Right lobe of liver (tissue), 6 donors: ENCODE measurements at places on chromosomes 4 and X.
A peak's percentile ranks its signal among the peaks of the same experiment; 100 is the strongest.

DNA sequence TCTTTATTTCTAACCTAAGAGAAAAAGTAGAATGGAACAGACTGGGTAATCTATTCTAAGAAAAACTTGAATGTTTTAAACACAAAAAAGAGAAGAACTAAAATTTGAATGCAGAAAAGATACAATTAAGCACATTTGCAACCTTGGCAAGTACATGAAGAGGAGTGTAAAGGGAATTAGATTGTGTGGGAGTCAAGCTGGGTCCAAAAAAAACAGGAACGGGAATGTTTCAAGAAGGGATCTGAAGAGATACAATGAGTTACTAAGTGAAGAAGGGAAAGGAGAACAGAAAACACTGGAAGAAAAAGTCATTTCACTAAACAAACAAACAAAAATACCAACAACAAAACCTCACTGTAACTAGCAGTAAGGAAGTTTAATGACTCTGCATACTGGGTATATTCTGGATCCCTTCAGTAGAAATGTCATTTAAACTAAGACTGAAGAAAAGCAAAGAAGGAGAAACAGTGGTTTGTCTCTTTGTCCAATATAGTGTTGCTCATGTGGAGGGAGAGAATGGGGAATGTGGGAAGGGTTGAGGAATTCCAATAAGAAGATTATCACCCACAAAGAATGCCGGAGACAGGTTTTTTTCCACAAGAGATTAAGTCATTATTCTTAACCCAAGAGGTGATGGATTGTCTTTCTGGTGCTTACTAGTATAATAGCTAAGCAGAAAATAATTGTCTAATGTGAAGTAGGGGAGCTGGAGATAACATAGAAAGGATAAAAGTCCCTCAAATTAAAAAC, 50.4 kb upstream of the PTPN13 start:
- DNase-seq = no peak

- no peak for DNase-seq
These were observed 156.5 kb upstream of the DKK2 start for GRCh38 chr4:107192601-107193000.

- DNase-seq = peak; percentile 56
These were observed 35.5 kb upstream of the UGT2B7 start for GRCh38 chr4:69060651-69061308.

DNA sequence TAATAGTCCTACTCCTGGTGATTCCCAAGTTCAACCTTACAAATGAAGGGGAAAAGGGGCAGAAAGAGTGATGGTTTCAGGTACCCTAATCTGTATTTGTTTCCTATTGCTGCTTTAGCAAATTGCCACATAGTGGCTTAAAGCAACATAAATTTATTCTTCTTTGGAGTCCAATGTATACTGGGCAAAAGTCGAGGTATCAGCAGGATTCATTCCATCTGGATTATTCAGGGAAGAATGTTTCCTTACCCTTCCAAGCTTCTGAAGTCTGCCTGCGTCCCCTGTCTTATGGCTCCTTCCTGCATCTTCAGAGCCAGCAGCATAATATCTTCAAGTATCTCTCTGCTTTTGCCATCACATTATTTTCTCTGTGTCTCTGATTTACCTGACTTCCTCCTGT, 10.3 kb upstream of the BST1 start:
- no peak for DNase-seq

DNA sequence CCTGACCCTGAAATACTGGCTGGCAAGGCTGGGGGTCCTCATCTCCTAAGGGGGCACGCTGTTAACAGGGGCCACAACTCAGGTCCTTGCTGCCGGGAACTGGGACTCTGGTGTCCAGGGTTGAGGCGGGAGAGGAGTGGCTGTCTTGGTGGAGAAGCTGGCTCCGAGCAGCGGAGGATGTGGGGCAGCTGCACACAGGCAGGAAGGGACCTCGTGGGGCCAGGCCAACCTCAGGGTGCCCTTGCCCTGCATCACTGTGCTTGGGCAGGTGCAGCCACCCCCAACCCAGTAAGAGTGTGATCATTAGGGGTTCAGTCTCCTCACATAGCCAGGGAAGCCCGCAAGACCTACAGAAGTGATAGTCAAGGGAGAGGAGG, 12.6 kb upstream of the PDE6B start:
- DNase-seq = no peak

GRCh38 chrX:39261446-39262147, 460.3 kb downstream of the MID1IP1 start:
- DNase-seq = no peak

- DNase-seq = no peak
These were observed 18.9 kb upstream of the SCRG1 start for GRCh38 chr4:173417833-173418232.

- DNase-seq = no peak
These were observed 52.2 kb downstream of the SPATA18 start for GRCh38 chr4:52103319-52103718.

DNA sequence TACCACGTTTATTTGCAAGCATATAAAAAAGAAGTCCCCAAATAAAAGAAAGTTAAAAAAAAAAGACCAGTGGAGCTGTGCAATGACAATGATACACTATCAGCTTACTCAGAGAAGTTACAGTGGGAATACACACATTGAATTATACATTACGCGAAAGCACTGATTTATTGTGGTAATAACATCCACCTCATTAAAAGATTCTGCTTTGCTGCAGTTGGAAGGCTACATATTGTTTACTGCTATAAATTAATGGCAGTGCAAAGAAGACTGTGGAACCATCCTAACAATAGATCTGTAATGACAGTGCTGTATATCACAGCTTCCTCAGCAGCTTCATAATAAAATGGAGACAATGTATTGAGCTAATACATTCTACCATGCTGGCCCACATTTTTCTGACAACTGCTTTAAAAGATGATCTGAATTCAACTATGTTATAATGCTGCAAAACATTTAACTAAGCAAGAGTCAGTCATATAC, 142.5 kb upstream of the MAB21L2 start:
- DNase-seq = no peak

DNA sequence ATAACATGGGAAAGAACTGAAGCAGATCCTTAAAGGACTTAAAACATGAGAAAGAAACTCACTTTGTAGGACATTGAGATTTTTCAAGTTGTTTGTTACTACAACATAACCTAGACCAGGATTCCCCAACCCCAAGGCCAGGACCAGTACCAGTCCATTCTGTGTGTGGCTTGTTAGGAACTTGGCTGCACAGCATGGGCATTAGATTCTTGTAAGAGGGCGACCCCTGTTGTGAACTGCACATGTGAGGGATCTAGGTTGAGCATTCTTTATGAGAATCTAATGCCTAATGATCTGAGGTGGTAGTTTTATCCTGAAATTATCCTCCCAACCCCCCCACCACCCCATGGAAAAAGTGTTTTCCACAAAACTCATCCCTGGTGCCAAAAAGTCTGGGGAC, 566.1 kb downstream of the KCTD8 start:
- DNase-seq = no peak

DNA sequence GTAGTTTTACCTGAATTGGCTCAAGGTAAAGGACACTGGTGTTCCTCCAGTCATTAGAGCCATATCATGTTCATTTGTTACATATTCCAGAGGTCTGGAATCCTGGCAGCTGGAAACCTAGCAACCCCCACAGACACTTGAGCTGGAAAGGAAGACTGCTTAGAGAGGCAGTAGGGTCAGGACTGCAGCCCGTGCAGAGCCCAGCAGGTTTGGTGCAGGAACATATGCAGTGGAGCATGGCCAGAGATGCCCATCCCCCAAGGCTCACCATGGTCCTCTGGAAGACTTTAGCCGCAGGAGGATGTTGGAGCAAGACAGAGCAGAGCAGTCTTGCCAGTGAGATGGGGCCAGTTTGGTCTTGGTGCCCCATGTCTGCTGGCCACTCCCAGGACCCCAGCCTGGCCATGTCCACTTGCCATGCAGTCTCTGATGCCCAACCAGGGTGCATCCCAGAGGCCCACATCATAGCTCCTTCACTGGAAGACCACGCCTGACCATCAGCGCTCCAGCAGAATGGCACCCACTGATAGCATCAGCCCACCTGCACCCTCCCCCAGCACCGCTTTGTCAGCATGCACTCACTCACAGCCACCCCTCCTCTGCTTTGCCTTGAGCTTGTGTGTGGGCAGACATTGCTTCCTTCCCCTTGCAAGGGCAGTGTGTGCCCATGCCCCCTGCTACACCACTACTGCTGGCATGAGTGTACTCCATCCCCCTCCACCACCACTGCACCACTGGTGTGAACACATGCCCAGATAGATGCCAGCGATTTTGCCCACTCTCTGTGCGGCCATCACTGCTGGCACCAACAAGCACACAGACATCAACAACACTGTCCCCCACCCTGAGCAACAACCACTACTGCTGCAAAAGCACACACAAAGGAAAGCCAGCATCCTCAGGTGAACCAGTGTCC, 190.3 kb upstream of the SPOCK3 start:
- no peak for DNase-seq

DNA sequence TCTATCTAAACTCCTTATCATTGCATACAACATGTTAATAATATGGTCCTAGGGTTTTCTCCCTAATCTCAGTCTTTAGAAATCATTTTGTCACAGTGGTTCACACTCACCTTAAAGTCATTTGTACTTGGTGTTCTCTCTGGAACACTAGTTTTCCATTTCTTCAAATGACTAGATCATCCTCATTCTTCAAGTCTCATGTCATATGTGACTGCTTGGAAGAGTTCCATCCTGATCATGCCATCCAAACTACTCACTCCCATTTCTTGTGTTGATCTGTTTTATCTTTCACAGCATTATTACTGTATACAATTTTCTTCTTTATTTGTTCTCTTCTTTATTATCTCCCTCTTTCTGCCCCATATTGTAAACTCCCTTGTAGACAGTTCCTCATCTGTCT, 66.5 kb downstream of the HTR2C start:
- no peak for DNase-seq

DNA sequence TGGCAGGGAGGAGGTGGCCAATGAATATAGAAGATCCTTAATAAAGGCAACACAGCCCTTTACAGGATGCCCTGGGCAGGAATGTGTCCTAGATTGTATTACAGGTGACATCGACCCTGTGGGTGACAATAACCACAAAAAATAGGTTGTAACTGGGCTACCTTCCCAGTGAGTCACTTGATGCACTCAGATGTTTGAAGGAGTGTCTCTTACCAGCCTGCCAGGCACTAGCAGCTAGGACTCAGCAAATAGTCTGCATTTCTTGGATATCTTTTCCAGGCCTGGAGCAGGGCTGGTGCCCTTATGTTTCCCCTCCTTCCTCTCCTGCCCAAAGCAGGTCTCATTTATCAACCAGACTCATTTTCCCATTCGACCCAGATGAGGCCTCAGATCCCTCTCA, 50.9 kb upstream of the TMEM164 start:
- no peak for DNase-seq

- no peak for DNase-seq
These were observed 72.5 kb downstream of the ACOX3 start for GRCh38 chr4:8368061-8368481.

DNA sequence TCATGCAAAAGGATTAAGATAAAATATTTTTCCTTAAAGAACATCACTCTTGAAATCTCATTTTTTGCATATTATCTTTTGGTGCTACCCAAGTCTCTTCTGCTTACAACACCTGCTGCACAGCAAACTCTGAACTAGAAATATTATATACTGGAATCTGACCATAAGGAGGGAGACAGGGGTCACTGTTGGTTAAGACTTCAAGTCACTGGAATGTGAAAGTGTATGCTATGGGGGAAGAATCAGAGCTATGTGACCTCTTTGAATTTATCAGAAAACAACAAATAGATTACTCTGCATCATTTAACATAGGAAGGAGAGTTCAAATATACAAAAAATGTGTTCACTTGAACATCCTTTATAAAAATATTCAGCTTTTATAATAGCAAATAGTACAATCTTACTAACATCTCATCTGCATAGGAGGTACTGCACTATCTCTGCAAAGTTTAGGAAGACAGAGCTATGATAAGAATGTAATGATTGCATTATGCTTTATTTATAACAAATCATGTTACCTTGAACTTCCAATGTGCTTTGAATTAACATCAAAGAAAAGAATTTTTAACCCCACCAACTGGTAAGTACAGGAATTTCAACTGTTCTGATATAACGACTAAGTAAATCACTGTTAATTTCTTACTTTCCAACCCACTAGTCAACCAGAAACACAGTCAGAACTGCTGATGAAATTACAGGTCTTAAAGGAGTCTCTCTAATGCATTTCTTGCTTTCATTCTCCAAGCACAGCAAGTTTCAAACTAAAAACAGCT, 69.8 kb downstream of the ZNF827 start:
- DNase-seq = no peak

- no peak for DNase-seq
These were observed 3.7 kb upstream of the SH3TC1 start for GRCh38 chr4:8195431-8195830.

GRCh38 chrX:72029483-72030411, 102.0 kb downstream of the RTL5 start:
- peak; percentile 57 for DNase-seq

DNA sequence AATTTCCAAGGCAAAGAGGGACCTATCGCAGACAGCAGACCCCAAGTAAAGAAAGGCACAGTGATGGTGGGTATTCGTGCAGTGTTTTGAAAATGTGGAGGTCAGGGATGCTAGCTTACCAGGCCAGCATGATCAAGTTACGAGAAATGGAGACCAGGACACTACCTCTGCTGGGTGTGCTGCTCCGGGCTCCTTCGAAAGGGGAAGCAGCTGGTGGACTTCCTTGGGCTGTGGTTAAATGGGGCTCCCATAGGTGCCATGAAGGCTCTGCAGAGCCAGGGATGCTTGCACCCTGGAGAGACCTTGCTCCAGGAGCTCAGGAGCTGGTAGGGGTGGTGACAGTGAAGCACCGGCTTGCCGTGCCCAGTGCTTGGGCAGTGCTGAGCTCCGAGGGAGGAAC, 68.8 kb downstream of the TBL1X start:
- no peak for DNase-seq

- DNase-seq = no peak
These were observed 171.4 kb downstream of the AASDH start for GRCh38 chr4:56215901-56216300.

DNA sequence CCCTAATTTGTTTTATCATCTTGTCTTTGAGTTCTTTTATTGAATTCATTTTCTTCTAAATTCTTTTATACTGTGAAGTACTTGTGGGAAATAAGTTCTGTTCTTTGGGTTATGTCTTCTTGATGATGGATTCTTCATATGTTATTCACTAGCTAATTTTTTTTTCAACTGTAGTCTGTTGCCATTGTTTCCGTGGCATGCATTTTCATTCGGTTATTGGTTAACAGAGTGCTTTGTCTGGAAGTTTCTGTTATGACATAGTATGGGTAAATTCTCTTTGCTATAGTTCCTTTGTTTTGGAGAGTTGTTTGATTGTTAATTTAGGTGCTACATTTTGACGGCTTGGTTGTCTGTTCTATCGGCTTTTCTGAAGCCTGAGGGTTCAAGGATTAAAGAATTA, 184.9 kb upstream of the AADAT start:
- DNase-seq = no peak

DNA sequence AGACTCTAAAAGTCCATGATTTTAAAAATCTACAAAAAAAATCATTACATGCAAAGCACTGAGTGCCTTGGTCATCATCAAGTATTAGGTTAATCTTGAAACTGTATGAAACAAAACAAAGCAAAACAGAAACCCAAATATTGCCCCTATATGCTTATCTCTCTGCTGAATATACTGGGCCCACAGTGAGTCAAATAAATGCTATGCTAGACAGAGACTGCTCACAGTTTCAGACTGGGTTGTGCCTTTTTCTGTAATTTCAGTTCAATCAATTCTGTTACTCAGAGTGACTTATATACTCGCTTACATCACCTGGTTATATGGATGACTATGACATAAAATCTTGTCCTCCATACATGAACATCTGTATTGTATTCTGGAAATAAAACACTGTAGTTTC, 257.1 kb upstream of the ACTRT1 start:
- DNase-seq = no peak
